Activated T-cell treated with anti-CD3 and anti-CD28 coated beads, Interleukin-2, amount 50 U/mL, for 24 hours (primary cell): ENCODE measurements at places on chromosomes 4 and X.

DNA sequence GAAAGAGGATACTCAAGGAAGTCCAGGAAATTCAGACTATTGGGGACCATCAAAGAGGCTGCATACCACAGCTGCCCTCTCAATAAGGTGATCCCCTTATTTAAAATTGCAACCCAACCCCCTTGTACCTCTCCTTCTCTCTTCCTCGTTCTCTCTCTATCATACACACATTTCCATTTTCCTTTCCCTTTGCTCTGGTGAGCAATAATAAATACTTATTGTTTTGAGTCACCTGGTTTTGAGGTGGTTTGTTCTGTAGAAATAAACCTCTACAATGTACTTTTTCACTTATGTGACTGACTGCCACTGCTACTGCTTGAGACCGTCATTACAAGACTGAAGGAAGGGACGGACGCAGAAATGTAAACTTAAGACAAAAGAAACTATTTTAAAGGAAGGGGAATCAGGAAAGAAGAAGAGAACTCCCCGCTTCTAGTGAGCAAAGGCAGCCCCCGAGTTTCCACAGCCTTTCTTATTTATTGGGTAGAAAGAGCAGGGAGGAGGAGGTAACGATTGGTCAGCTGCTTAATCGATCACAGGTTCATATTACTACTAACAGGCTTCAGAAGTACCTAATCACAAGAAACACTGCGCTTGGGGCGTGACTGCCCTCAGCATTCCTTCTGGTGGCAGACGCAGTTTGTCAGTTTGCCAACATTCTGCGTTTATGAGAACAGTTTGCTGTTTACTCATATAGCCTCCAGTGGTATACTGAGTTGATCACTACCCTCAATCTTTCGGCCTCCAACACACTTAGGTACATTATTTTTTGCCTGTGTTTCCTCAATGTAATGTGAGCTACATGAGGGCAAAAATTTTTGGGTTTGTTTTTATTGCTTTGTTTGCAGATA lies 16.9 kb upstream of the TMEM165 start:
- DNase-seq: no peak

DNA sequence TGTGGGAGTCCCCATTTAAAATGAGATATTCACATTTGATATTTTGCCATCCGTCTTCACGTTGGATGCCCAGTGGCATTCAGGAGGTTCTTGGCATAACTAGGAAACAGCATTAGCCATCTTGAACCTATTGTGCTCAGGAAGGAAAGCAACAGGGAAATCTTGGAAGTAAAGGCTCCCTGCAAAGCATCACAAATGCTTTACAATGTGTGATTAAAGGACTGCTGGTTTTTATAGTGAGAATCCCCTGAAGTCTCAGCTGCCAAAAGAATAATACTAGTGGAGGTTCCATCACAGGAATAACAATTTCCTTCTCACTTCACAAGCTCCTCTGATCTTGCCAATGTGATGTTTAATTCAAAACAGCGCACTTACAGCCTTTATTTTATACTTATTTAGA lies 49.7 kb upstream of the NPNT start:
- no peak for DNase-seq

GRCh38 chrX:139982856-139983255 lies 17.5 kb upstream of the CXorf66 start:
- no peak for DNase-seq

- DNase-seq: no peak
These were observed 131.3 kb upstream of the AP1S2 start for GRCh38 chrX:15985937-15986336.

GRCh38 chr4:120555058-120555457 lies 367.5 kb downstream of the PRDM5 start:
- DNase-seq: no peak
